ENCODE measurements at places on chromosomes 6 and 20.

GRCh38 chr20:62350098-62350628 is 16.9 kb downstream of the LAMA5 start:
- no peak for DNase-seq

- DNase-seq = no peak
These were observed 44.6 kb upstream of the HDDC2 start for GRCh38 chr6:125346201-125346925.

- DNase-seq = no peak
These were observed 118.0 kb downstream of the GRM1 start for GRCh38 chr6:146146836-146147235.

GRCh38 chr20:44526129-44526528 is 4.3 kb upstream of the SERINC3 start:
- DNase-seq = peak; percentile 70

- DNase-seq = no peak
These were observed 82.4 kb downstream of the IRF4 start for GRCh38 chr6:473768-474452.

DNA sequence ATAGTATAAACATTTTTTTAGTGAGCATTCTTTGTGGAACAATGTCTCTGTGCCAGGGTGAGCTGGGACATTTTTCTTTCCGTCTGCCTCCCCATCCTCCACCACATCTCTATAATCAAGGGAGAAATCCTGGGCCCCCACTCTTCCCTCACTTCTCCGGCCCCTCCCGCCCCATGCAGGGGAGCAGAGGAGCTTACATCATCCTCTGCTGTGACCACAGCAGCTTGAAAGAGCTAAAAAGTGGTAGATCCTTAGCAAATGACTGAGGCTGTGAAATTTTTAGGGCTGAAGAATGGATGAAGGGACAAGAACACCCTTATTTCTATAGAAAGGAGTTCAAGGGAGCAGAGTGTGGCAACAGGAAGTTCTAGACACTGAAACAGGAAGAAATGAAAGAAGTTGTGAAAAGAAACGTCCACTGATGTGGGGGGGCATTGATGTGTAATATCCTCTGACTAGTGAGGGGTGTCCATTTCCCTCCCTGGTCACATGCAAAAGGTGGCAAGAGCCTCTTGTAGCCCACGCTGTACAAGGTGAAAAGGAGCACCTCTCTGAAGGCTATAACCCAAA is 380.3 kb upstream of the JARID2 start:
- no peak for DNase-seq

DNA sequence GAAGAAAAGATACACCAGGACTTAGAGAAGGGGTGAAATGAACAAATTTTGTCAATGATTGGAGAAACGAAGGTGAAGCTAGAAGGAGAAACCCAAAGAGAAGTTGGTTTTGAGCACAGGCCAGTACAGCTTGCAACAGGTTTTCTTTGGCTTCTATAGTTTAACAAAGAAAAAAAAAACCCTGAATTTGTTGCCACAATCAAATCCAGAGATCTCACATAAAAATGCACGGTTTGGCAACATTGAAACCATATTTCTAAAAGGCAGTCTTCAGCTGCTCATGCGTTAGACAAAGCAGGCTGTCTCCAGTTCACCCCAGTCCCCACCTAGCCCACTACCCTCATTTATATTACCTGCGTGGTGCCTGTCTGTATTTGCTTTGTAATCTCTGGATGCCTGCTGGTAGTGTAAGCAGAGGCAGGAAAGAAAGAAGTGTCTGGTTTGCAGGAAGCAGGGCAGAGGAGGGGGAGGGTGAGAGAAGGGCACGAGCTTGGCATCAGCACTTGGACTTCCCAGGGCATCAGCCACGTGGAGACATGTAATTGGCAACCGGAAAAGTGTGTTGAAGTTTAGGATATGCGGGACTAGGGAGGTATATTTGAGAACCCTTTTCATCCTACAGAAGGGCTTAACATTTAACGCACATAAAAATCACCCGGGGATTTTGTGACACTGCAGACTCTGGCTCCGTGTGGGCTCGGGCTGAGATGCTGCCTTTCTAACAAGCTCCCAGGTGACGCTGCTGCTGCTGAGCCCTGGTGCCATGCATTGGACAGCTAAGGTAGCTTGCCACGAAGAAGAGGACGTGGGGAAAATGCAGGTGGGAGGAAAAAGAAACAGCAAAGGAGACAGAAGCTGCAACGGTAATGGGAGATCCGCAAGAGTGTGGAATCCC is 14.4 kb downstream of the PFDN4 start:
- no peak for DNase-seq

DNA sequence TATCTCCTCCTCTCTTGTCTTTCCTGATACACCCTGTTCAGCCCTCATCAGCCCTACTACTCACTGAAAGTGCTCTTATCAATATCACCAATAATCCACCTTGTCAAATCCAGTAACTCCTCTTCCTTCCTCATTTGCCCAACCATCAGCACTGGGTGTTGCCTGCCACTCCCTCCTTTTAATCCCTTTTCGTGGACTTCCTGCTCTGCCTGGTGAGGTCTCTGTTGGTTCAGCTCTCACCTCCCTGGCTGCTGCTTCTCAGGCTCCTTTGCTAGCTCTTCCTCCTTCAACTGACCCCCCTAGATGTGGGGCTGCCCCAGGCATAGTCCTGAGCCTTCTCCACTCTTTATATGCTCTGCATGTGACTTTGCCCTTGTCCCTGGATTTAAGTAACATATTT is 92.5 kb downstream of the PREP start:
- DNase-seq = no peak

DNA sequence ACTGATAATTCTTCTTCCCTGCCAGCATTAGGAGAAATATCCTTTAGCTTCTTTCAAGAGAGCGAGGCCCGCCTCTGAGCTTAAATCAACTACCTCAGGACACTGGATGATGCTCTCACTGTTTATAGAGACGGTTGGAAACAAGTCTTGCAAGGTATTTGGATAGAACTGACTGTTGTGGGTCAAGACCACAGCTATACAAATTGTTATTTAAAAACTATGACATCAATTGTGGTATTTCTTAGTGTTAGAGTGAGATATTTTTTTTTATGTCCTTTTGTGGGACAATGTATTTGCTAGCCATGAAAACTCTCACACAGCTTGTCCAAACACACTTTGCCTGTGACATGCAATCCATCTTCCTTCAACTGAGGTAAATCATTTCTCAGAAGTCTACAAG is 136.3 kb upstream of the PHACTR1 start:
- no peak for DNase-seq

DNA sequence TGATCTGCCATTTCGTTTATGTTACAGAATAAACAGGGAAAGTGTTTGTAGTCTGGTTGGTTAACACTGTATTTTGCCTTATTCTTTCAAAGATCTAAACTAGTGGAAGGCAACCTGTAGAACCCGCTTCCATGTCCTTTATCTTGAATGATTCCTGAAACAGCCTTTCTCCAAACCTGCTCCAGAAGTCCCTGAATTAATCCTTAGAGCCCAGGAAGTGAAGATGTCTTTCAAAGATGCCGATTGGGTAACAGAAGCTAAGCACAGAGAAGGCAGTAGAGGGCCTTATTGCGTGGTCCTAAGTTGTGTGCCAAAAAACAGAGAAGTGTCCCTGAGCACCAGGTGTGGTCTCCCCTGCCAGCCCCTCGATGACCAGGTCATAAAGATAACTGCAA is 19.2 kb upstream of the ZSCAN16 start:
- DNase-seq = peak; percentile 36

- DNase-seq = peak; percentile 68
These were observed 323.4 kb downstream of the SYNE1 start for GRCh38 chr6:152313542-152314482.

DNA sequence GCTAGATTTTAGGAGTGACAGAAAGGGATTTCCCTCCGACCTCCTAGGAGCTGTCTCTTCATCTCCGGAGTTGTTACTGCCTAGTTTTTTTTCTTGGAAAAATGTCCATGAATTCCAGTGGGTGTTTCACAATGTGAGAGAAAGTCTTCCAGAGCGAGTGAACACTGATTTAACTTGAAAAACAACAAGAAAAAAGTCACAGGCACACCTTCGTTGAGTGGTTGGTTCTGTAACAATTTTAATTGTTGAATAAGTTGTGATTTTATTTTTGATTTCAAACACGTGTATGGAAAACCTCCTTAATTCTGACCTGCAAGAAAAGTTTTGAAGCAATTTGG is 2.9 kb downstream of the TFAP2C start:
- DNase-seq = no peak

DNA sequence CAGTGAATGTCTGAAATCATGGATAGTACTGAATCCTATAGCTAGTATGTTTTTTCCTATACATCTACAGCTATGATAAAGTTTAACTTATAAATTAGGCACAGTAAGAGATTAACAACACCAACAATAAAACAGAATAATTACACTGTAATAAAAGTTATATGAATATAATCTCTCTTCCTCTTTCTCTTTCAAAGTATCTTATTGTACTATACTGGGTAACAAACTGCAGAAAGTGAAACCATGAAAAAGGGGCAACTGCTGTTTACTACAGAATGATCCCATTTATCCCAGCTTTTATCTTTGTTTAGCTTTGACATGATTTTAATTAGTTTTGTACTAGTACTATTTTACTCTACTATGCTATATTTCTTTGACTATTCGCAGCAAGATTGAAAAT is 25.8 kb downstream of the ESF1 start:
- no peak for DNase-seq

- no peak for DNase-seq
These were observed 59.2 kb upstream of the TINAG start for GRCh38 chr6:54248994-54249393.

- DNase-seq = no peak
These were observed 40.6 kb downstream of the SLC35D3 start for GRCh38 chr6:136962661-136963060.

- no peak for DNase-seq
These were observed 49.1 kb downstream of the TXLNB start for GRCh38 chr6:139242457-139243240.

DNA sequence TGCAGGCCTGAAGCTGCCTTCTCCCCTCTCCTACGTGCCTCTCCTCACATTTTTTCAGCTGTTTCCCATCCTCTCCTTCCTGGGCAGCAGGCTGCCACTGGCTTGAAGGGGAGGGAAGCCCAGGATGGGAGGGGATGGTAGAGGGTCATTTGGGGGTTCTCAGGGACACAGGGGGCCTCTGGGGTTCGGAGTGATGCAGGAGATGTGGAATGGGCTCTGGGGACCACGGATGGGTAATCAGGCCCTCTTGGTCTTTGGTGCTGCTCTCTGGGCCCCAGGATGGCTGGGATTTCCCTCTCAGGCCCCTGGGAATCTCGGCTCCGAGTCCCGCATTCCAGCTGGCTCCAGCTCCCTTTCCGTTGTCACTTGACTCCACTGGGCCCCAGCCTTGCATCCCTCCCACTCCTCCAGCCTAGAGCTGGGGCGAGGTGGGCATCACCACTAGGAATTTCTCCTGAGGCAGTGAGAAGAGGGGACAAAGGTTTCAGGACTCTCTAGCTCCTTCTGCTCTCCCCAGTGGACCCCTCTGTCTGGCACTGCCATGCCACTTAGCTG is 2.0 kb upstream of the DDR1 start:
- DNase-seq = no peak

DNA sequence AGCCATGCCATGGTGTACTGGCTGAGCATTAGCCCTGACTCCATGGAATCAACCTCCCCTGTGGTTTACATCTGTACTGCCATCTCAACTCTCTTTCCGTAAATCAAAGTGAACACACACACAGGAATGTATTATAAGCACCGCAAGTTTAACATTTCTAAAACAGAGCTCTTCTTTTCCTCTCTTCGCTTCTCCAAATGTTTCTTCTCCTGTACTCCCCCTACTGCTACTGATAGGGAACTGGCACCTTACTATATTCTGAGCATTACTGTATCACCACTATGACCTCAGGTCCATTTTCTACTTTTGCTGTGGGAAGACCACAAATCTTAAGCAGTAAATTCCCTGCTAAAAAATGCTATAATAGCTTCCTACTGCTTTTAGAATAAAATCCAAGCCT is 101.2 kb downstream of the NUS1 start:
- DNase-seq = no peak

DNA sequence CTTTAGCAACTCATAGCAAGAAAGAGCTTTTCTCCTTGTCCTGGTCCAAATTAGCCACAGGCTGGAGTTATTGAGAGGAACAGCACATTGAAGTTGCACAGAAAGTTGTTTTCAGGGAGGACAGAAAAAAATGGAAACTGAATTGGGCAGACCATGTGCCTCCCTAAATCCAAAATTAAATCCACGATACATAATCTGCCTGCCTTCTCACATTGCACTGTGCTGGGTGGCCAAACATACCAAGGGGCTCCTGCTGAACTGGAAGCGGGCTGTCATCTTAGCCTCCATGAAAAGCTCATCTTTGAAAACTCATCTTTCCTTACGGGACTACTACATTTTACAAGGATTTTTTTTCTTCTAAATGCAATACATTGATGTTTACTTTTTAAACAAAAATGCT is 59.9 kb downstream of the TNFAIP3 start:
- DNase-seq = no peak

DNA sequence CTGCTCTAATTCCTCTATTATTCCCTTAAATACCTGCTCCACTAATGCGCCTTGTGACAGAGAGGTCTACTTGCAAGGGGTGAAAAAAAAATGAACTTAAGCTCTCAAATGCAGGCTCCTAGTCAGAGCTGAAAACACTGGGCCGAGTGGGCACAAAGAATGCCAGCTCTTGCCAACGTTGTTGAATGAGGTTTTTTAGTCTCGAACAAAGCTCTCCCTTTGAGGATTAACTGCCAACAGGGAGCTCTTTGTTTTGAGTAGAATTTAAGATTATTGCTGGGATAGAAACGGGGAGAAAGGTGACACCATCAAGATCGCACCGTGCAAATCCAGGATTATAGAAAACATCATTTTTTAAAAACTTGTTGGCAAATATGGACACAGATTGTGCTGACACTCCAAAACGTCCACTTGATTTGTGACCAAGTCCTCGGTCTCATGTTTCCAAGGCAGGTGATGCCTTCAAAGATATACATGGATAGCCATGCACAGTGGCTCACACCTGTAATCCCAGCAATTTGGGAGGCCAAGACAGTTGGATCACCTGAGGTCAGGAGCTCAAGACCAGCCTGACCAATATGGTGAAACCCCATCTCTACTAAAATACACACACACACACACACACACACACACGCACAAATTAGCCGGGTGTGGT is 163.2 kb downstream of the BMP7 start:
- no peak for DNase-seq

DNA sequence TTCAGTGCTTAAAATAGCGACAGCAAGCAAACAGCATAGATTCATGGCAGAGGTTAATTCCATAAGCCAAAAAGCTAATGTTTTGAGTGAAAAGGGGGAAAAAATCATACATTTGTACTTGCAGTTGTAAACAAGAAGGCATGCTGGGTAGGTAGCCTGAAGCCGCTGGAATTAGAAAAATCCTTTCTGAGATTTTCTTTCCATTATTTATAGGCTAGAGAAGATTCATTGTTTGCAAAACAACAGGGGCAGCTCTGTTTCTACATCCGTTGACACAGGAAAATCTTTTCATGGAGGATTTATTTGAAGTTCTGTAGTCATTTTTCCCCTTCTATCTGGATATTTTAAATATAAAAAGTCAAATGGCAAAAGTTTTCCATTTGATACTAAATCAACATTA is 843.9 kb downstream of the QKI start:
- no peak for DNase-seq

DNA sequence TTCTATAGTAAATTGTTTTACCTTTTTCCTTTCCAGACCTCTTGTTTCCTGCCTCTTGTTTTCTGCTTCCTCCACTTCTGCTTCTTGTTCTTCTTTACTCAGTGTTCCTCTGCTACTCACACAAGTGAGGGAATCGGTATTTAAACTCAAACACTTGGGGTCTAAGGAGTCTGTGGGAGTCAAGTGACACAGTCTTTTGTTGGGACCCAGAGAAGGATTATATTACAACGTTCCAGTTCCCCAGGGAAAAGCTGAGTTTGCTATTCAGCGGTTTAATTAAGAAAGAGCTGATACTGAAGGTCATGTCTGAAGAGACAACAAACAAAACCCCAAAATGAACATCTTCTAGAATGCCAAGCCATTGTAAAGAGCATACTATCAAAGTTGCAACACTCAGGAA is 107.8 kb upstream of the CITED2 start:
- DNase-seq = no peak

All from HCEC 1CT (cell line).